ENCODE measurements at places on chromosomes 1 and 21. TPM values are rescaled to one million over a fixed set of nuclear protein-coding genes. Genes with fewer than 3 reads are reported as not detected.

The IGSF3 gene
- polyA plus RNA-seq, result not detected

The AMIGO1 gene
- polyA plus RNA-seq, result 12.5 TPM

The GPATCH4 gene
- polyA plus RNA-seq, result 7.7 TPM

The FAM163A gene
- polyA plus RNA-seq, result not detected

The ANKRD35 gene
- 0.86 TPM for polyA plus RNA-seq

The SMCP gene
- polyA plus RNA-seq, result not detected

The ANXA9 gene
- polyA plus RNA-seq, result not detected

The AADACL3 gene
- not detected for polyA plus RNA-seq

The PPFIA4 gene
- polyA plus RNA-seq, result not detected

The AJAP1 gene
- polyA plus RNA-seq, result not detected

The MYCL gene
- polyA plus RNA-seq, result 0.83 TPM

The PLCH2 gene
- polyA plus RNA-seq, result not detected

The ZNF695 gene
- polyA plus RNA-seq, result not detected

The EDN2 gene
- not detected for polyA plus RNA-seq

The PADI1 gene
- polyA plus RNA-seq, result not detected

The RAB42 gene
- not detected for polyA plus RNA-seq

The MFSD2A gene
- 0.38 TPM for polyA plus RNA-seq

The KRTAP19-1 gene
- polyA plus RNA-seq, result not detected

The LY9 gene
- 46.1 TPM for polyA plus RNA-seq

The GBP6 gene
- 0.17 TPM for polyA plus RNA-seq

The CDC42BPA gene
- 0.67 TPM for polyA plus RNA-seq

The OR2T29 gene
- not detected for polyA plus RNA-seq

The MUL1 gene
- 52.1 TPM for polyA plus RNA-seq

The GSTM5 gene
- polyA plus RNA-seq, result 0.23 TPM

The C1orf226 gene
- not detected for polyA plus RNA-seq

The PPOX gene
- 18.2 TPM for polyA plus RNA-seq

All from immature natural killer cell (primary cell).